ENCODE measurements at places on chromosomes 1 and 21. TPM values are rescaled to one million over a fixed set of nuclear protein-coding genes. Genes with fewer than 3 reads are reported as not detected.

ZFP69 gene
- 2.9 TPM for total RNA-seq

SDC3 gene
- total RNA-seq: 0.44 TPM

HMGCS2 gene
- not detected for total RNA-seq

PPIAL4G gene
- total RNA-seq: 0.44 TPM

SMCP gene
- total RNA-seq: not detected

TCHH gene
- 0.09 TPM for total RNA-seq

GNG12 gene
- 0.77 TPM for total RNA-seq

All from CD8-positive, alpha-beta memory T cell (primary cell).